ENCODE measurements at places on chromosomes 2 and 18.

- DNase-seq: no peak
Measured at GRCh38 chr2:18988631-18989232, 369.7 kb downstream of the OSR1 start.

DNA sequence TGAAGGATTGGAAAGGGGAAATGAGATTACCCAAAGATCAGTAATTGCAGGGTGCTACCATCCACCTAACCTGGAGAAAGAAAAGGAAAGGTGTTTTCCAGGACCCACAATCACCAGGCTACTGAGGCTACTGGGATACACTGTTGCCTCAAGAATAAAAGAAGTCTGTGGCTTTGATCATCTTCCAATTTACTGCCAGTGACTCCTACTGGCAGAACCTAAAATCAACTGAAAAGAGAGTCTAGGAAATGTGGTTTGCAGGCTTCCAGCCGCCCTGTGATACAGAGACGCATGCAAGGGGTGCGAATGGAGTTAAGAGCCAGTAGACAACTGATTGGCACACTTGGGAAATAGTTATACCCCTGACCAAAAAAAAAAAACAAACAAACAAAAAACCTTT is 16.6 kb upstream of the TTL start:
- no peak for DNase-seq

DNA sequence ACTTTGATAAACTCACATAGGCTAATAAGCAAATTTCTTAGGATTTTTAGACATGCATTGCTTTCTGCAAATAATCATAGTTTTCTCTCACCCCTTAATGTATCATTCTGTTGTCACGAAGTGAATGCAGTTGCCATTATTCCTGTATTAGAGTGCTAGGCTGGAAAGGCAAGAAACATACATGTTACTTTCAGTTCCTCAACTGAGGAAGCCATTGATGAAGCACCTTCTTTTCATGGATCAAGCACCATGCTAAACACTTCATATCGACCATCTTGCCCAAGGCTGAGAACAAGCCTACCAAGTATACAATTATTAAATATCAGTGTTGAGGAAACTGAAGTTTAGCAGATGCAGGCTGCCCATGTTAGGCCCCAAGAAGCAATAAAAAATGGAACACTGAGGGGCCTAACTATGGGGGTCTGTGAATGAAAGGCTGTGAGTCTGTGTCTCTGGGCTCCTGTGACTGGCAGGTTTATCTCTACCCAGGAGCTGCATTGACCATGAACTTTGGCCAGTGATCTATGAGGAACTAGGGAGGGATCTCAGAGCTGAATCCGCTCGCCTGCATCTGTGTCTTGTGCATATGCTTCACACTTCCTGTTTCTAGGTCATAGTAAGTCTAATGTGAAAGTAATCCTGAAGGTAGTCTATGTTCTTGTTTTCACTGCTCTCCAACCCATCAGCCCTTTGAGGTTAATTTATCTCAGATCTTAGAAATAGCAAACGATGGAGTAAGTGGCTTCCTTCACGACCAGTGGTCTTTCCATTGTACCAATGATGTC is 16.0 kb upstream of the TSPYL6 start:
- DNase-seq: no peak

GRCh38 chr18:28657961-28658360 is 481.0 kb upstream of the CDH2 start:
- DNase-seq: no peak

DNA sequence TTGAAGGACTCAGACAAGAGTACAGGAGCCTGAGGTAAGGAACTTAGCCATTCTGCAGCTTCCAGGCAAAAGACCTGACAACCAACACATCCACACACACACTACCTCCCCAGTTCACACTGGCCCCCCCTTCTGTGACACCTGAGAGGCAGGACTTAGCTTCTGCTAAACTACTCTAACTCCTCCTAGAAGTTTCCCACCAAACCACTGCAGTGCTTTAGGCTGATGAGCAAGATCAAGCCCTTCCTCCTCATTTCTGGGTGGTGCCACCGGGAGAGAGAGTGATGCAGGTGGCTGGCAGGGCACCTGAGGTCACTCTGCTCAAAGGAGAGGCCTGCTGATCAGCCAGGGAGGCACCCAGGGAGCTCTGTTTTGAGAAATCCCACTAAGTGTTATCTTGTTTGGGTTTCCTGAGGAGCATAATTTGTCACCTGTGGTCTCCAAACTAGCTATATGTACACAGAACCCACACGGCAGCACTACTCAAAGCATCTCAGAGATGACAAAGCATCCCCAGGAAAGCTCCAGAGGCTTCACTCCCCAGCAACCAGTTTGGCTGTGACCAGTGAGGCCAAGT is 188.4 kb downstream of the MYO5B start:
- DNase-seq: no peak

- DNase-seq: no peak
Measured at GRCh38 chr2:85064927-85065577, 68.1 kb upstream of the TCF7L1 start.

DNA sequence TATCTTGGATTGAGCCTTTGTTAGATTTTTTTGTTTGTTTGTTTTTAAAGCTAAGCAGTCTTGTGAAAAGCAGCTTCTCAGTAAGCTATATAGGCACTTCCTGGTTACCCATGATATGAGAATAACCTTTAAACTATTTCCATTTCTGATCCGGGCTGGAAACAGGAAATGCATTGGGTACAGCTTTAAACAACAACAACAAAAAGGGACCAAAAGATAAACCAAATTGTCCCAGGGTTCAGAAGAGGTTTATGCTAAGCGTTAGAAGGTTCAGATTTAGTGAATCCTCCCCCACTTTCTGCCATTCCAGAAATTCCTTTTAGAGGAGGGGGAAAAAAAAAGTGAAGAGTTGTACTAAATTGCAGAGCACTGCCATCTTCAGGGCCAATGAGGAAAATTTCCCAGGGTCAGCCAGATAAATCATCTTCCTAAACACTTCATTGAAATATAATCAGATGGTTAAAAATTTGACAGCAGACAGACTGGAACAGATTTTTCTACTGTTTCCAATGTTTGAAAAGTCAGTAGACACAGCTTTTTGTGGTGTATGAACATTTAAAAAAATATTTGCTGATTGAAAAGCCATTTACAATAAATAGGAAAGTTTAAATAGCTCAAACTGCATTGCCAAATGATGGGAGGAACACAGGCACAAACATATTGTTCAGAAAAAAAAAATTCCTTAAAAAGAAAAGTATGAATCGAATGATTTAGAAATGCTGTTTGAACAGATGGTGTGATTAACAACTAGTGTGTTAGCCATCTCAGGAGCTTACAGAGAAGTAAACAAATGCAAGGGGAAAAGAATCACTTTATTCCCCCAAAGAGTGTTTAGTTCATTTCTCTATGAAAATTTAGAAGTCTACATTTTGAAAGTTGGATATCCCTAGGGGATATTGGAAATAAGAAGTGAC is 189.9 kb upstream of the TANK start:
- DNase-seq: no peak

DNA sequence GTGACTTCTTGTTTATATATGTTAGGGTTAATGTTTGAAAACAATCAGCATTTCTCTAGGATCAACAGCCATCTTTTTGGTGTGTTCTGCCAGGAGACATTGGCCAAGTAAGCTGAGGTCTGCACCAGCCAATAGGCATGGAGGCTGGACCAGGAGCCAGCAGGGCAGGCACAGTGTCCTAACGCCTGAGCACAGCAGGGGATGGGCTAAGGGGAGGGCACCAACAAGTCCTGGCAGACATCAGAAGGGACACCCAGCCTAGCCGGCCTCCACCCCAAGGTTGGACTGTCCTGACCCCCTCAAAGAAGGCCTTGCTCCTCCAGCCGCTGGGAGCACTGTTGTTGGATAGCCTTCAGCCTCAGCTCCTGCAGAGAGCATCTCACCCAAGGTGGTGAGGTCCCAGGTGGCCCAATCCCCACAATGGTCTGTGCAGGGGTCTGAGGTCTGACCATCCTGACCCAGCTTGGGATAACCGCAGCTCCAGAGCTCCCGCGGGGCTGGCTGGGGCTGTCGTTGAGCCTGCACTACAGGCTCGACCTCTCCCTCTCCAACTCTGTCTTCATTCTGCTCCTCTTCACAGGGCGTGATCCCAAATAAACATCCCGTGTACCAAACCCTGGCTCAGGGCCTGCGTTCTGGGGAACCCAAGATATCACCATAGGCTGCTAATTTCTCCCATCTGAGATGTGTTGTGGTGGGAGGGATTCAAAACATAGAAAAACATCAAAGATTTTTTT is 8.1 kb downstream of the TEX44 start:
- DNase-seq: no peak

DNA sequence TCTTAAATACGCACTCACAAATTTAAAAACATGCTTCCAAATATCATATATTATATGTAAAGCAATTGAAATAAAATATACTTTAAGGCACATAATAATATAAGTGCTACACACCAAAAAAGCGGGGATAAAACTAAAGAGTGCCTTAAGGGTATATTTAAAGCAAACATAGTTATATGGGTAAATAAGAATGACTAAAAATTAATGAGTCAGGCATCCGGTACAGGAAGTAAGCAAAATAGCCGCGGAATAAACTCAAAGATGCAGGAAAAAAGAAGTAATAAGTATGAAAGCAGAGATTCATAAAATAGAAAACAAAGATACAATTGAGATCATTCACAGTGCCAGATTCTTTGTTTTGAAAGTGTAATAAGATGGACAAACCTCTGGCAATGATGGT is 503.5 kb upstream of the SOX11 start:
- DNase-seq: no peak

DNA sequence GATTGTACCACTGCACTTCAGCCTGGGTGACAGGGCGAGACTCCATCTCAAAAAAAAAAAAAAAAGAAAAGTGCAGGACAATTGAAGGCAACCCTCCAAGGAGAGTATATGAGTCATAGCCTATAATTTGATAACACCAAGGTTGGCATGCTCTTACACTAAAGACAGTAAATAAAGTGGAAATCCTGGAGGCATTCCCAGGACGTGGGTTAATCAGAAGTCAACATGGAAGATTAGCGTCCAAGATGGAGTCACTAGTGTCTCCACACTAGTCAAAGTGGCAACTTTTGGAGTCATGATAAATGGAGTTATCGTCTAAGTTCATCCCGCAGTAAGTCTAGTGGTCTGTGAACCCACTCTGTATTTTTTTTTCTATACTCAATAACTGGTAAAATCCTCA is 21.2 kb upstream of the UGGT1 start:
- no peak for DNase-seq

DNA sequence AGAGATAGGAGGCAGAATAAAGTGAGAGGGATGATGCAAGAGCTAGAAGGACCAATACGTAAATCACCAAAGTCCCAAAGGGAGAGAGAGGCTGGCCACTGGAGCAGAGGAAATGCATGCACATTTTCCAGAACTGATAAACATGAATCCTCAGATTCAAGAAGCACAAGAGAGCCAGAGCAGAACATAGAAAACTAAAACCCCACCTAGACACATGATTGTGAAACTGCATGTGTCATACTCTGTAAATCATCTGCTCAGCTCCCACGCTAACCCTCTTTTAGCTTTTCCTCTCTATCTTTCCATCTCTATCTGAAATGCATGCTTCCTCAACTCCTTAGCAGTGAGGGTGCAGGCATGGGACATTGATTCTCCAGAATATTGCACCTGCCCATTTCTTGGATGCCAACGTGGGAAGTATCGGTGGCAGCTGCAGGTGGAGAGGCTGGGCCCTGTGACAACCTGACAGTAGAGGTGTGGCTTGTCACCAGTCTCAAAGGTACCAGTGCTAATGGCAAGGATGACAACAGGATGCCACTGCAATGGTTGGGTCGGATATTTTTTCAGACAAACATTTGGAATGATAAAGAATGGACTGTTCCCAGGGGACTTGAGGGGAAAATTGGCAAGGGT is 89.3 kb upstream of the OTOS start:
- DNase-seq: no peak
